ENCODE measurements at places on chromosomes 1 and 21. TPM values are rescaled to one million over a fixed set of nuclear protein-coding genes. Genes with fewer than 3 reads are reported as not detected.

Gene LRRIQ3
- 0.52 TPM for total RNA-seq

Gene SHISAL2A
- total RNA-seq, result not detected

Gene FAM72D
- total RNA-seq, result 8.2 TPM

Gene SLC44A3
- total RNA-seq, result 32.0 TPM

Gene CHI3L2
- total RNA-seq, result 0.52 TPM

Gene HUNK
- 2.3 TPM for total RNA-seq

Gene AGO3
- total RNA-seq, result 29.8 TPM

Gene HSD11B1
- not detected for total RNA-seq

Gene RBM11
- total RNA-seq, result 0.81 TPM

Gene DEPDC1
- total RNA-seq, result 33.0 TPM

Gene FCGR3B
- total RNA-seq, result not detected

Gene SLFNL1
- 0.52 TPM for total RNA-seq

Gene GBP5
- total RNA-seq, result 0.54 TPM

Gene OR10Z1
- not detected for total RNA-seq

Gene DDAH1
- 98.7 TPM for total RNA-seq

Gene TSACC
- total RNA-seq, result 1.4 TPM

Gene LAMB3
- total RNA-seq, result 331 TPM

Gene CRYAA
- not detected for total RNA-seq

Gene SPATA46
- total RNA-seq, result not detected

Gene PLXNA2
- total RNA-seq, result 16.2 TPM

Measured in Calu3 (cell line).